Fibroblast of villous mesenchyme (primary cell): ENCODE measurements at places on chromosomes 7 and 10.

- no peak for DNase-seq
These were observed 455.8 kb downstream of the TFEC start for GRCh38 chr7:115574681-115575291.

GRCh38 chr7:36155811-36156361 is 2.8 kb downstream of the EEPD1 start:
- peak; percentile 56 for DNase-seq

GRCh38 chr10:8825611-8826010 is 771.1 kb downstream of the GATA3 start:
- DNase-seq: no peak

GRCh38 chr7:140059273-140060242 is 3.2 kb downstream of the PARP12 start:
- DNase-seq: peak; percentile 94

GRCh38 chr7:96738705-96739104 is 29.1 kb upstream of the SEM1 start:
- no peak for DNase-seq

DNA sequence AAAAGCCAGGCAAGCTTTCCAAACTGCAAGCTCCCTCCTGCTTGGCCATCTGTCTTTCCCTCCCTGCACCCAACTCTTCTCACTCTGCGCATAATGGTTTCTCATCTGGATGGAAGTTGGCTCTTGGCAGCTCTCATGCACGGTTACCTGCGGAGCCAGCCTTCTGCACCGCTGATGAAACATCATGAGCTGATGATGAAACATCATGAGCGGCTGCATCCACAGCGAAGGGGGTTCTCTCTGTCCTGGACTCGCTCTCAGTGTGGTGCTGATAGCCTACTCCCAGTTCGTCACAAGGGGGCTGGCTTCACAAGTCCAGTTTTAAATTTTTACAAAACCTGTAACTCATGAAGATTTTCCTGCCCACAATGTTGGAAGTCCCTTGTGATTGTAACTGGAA is 457.5 kb downstream of the ACTR3B start:
- DNase-seq: no peak
